ENCODE measurements at places on chromosomes 3 and 15.

GRCh38 chr3:194254040-194254439 lies 97.1 kb downstream of the CPN2 start:
- DNase-seq = no peak

- no peak for DNase-seq
Observed at GRCh38 chr3:175278680-175279079, 419.5 kb downstream of the NAALADL2 start.

- no peak for DNase-seq
Observed at GRCh38 chr3:12775226-12775625, 16.2 kb upstream of the TMEM40 start.

DNA sequence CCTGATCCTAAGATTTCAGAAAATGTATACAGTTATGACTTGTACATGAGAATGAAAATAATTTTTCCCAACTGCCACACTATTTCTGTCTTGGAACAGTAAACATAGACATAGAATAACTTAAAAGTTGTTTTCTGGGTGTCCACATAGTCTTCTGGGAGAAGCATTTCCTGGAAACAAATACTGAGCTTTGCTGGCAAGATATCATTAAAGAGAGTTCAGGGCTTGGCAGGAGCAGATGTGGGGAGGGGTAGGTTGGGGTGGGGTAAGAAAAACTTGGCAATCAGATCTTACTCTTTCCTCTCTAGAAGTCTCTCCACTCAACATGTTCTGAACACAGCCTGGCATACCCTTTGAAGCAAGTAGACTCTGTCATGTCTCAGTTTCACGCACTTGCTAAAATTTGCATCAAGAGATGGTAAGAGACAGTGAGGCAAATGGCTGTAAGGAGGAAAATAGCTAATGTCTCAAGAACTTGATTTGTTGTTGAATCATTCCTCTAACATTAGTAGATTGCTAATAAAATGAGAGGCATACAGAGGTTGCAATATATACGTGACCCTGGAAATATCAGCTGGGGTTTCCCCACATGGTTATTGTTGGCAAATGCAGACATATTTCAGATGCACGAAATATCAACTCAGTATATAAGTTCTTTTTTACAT lies 27.3 kb upstream of the ABI3BP start:
- no peak for DNase-seq

Data from B cell (primary cell).